ENCODE measurements at places on chromosomes 12 and 14. TPM values are rescaled to one million over a fixed set of nuclear protein-coding genes. Genes with fewer than 3 reads are reported as not detected.

Gene TSPAN8
- polyA plus RNA-seq, result 8.2 TPM

GRCh38 chr14:22557846-22558220, 31.2 kb downstream of the DAD1 start:
- no peak for DNase-seq

Gene EEF1AKMT3
- 9.7 TPM for polyA plus RNA-seq

DNA sequence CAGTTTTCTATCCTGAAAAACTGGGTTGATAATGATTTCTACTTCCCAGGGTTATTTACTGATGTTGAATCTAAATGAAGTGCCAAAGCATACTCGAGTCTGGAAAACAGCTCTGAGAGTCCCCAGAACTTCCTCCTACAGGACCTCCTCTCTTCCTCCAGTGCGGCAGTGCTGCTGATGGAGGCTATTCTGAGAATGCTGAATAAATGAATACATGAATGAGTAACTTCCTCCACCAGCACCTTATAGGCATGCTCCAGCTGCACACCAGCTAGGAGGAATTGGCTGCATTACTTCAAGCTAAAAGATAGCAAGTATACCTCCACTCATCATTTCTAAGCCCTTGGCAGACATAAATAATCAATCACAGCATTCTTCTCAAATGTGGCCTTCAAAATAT, 448.8 kb upstream of the CCDC196 start:
- DNase-seq, result no peak

- no peak for DNase-seq
These were observed 225.8 kb upstream of the SOX5 start for GRCh38 chr12:24175284-24175683.

Data from urinary bladder (tissue), 4 donors.